Stimulated activated CD8-positive, alpha-beta memory T cell treated with anti-CD3 and anti-CD28 coated beads, Interleukin-7, amount 100 ng/mL, for 4 hours (primary cell): ENCODE measurements at places on chromosomes 6 and 20.

GRCh38 chr20:50969435-50969834 lies 10.8 kb downstream of the MOCS3 start:
- no peak for DNase-seq

- DNase-seq = no peak
Observed at GRCh38 chr6:113181164-113181563, 676.0 kb upstream of the MARCKS start.

DNA sequence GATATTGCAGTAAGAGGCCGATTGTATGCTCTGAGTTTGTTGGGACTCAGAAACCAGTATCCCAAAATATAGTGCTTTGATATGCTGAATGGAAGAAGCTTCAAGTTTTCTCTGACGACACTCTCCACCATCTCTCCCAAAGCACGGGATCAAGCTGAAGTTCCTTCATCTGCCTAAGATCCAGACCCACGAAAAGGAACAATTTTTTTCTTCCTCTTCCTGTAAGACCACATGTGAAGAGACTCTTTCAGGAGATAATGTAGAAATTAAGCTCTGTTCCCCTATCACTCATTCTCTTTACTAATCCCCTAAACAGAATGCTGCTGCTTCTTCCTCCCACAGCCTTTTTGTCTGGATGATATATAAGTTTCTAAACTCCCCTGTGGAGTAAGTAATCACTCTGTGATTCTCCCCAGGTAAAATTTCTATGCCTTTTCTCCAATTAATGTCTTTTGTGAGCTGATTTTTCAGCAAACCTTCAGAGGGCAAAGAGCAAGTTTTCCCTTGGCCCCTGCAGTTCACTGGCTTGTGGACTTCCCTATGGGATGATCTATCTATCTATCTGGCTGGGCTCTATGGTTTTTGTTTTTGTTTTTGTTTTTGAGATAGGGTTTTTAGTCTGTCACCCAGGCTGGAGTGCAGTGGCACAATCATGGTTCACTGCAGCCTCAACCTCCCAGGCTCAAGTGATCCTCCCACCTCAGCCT lies 13.5 kb upstream of the PNRC1 start:
- no peak for DNase-seq

DNA sequence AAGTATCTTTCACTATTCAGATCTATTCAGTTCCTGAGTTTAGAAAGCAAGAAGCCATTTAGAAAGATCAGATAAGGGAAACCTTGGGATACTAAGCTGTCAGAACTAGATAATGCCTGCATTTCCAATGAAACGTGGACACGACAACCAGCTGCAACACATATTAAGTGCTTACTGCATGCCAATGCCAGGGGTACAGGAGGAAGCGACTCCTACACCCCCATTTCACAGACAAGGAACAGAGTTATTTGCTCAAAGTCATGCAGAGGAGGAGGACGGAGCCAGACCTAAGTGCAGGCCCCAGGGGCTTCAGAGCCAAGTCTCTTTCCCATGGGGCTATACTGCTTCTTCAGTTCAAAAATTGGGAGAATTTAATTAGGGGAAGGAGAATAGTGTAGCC lies 62.4 kb downstream of the PREX1 start:
- DNase-seq = no peak

- no peak for DNase-seq
Observed at GRCh38 chr20:20005342-20005741, 11.8 kb upstream of the NAA20 start.

DNA sequence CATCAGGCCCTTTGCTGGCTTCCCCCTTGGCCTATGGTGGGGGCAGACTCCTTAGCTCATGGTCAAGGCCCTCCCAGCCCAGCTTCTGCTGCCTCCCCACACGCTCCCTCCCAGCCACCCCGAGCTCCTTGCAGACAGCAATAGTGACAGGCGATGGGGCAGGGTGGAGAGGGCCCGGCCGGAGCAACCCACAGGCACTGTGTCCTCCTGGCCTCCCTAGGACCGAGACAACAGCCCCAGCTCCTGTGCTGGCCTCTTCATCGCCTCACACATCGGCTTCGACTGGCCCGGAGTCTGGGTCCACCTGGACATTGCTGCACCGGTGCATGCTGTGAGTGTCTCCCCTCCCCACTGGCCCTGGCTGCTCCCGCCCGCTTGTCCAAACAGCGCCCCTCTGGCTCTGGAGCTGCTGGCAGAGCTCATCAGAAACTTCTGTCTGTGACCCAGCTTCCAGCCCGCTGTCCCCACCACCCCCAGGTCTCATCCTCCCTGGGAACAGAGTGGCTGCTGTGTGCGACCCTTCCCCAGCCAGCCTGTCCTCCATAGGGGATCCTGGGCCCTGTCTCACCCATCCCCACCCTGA lies 21.8 kb downstream of the NPEPL1 start:
- DNase-seq = no peak

DNA sequence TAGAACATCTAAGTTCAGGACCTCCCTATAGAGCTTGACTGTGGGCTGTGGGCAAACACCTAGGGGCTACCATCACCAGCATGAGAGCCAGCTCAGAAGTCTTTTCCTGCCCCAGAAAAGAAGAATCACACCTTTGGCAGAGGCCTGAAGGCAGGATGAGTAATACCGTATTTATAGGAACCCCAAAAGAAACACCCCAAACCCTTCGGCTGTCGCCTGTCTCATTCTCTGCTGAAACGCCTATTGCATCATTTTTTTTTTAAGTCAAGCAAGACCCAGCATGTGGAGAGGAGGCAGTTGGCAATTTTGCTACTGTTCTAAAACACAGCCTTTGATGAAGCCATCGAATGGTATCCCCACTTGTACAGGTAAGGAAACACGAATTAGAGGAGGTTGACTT lies 436.4 kb downstream of the TFAP2A start:
- DNase-seq = no peak

- DNase-seq = no peak
Observed at GRCh38 chr6:40338306-40338705, 248.9 kb downstream of the LRFN2 start.

GRCh38 chr6:129599467-129599866 lies 110.5 kb downstream of the ARHGAP18 start:
- DNase-seq = no peak

- DNase-seq = no peak
Observed at GRCh38 chr6:36779227-36779626, 60.0 kb downstream of the CPNE5 start.

GRCh38 chr6:93806409-93807270 lies 387.3 kb upstream of the EPHA7 start:
- no peak for DNase-seq

- no peak for DNase-seq
Observed at GRCh38 chr20:25252230-25252651, 4.4 kb downstream of the PYGB start.

- DNase-seq = no peak
Observed at GRCh38 chr6:151036869-151037680, 171.6 kb downstream of the MTHFD1L start.

GRCh38 chr6:41186031-41186562 lies 14.9 kb downstream of the TREML2 start:
- no peak for DNase-seq

- DNase-seq = no peak
Observed at GRCh38 chr6:135798751-135799515, 52.6 kb upstream of the PDE7B start.

DNA sequence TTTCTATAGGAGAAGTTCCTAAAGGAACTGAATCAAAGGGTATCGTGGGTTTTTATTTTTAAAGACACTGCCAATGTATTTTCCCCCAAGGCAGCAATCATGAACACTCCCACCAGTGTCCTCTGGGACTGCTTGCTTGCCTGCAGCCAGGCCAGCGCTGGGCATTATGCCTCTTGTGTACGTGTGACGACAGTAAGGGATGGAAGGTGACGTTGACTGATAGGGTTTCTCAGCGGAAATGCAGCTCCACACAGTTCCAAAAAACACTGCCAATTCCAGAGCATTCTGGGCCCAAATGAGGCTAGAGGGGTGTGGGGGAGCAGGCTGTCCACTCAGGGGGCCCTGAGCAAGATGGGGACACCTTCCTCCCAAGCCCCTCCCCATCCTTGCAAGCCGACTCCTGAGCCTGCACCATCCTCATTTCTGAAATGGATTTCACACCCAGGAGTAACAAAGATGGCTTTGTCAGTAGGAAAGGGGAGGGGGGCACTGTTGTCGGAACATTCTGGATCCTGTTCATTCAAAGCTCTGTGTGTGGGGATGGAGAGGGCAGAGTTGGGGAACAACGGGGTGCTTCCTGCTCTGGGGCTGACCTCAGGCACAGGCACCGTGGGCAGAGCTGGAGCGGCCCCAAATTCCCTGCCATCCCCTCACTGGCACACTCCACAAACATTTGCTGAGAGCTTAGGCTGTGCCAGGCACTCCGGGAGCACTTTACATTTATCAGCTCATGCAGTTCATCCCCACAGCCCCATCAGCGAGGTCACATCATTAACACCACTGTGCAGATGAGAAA lies 20.0 kb downstream of the PREX1 start:
- no peak for DNase-seq

DNA sequence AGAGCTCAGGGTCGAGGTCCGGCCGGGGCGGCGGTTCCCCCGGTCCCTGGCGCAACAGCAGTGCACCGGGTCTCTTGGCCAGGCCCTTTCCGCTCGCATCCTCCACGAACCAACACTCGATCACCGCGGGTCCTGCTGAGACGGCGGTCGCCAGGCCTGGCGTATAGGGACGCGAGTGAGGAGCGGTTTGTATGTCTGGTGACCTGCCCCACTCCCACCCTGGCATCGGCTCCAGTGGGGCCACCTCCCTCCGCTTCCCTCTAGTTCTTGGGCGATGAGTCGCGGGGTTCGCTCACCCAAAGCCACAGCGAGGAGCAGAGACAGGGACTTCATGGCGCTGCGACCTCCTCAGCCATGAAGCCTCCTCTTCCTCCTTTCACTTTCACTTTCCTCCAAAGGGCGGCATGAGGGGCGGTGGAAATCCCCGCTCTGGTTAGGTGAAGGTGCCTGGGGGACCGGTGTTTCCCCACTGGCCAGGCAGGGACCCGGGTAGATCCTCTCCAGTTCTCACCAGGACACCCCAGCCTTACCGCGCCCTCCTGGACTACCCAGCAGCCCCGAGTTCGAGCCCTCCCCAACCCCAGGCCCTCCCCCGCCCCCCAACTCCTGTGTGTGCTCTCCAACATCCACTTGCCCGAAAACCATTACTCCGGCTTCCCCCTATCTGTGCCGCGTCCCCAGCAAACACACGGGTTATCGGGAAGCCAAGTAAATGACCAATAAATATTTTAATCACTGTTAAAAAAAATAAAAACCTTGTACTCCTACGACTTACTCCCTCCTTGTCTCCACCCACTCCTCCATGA lies at the start of gene TAPBP:
Gene TAPBP, minus strand, starts transcription at position 370 of the 806 bp plus-strand sequence. Its CDS starts 37 bp downstream, at position 333.
- DNase-seq = peak; percentile 83

GRCh38 chr6:45630801-45631200 lies 253.1 kb upstream of the SUPT3H start:
- DNase-seq = no peak

- DNase-seq = no peak
Observed at GRCh38 chr6:125307150-125307838, 5.5 kb upstream of the HDDC2 start.

DNA sequence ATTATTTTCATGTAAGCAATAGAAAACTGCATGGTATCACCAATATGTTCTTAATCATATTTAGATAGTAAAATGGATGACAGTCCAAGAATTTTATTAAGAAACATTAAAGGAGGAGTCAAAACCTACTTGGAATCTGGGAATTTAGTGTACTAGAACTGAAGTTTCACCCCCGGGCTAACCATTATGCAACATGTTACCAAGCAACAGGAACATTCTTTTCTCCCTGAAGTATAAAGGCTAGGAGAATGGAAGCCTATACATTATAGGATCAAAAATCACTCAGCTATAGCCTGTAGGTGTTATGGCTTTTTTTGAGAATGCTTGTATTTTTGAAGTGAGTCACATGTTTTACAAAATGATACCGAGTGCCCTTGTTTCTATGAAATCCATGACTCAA lies 538.3 kb downstream of the GRIK2 start:
- DNase-seq = no peak

DNA sequence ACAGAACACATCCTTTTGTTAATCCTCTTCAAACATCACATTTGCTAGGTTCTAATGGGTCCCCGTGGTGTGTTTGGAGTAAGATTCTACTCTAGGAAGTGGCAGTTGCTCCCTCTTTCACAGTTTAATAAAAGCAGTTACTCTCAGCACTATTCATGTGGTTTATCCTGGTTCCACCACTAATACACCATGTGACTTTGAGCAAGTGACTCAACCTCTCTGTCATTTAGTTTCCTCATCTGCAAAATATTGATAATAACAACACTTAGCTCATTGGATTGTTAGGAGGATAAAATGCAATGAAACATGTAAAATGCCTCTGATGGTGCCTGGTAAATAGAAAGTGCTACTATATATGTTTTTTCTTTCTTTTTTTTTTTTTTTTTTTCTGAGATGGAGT lies 488.0 kb upstream of the NOX3 start:
- no peak for DNase-seq

- no peak for DNase-seq
Observed at GRCh38 chr20:2151858-2152281, 50.2 kb downstream of the STK35 start.

DNA sequence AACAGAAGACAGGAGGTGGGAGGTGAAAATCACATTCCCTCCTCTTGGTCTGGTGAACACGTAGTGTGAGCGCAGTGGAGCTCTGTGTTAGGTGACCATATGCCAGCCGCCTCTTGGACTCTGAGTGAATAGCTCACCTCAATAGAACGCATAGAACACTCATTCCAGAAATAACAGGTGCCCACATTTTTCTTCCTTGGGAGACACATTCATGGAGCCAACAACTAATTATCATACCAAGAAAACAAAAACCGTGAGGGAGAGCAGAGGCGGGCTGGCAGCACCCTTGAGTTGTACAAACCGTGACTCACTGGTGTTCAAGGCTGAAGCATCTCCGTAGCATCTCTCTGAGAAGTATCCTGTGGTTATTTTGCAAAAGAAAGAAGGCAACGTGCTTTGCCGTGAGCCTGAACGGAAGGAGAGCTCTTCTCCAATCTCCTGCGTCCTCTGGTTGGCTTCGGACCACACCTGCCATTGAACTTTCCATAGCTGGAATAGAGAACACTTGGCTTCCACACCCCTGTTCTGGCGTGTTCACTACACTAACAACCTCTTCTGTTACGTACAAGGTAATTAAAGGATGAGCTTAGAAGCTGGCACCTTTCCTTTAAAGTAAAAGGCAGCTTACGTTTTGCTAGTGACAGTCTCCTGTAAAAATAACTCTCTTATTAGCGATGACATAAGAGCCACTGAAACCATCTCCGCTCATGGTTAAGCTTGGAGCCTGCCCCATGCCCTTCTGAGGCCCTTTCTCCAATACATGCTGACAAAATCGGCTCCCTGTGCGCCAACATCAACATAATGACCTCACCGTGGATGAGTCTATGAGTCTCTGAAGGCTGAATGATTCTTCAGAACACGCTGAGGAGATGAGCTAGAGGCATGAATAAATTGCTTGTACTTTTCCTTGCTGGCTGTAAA lies 30.2 kb upstream of the SGK1 start:
- no peak for DNase-seq
